Ammon's horn (tissue), 1 donor: ENCODE measurements at places on chromosomes 3 and 15.
A peak's percentile ranks its signal among the peaks of the same experiment; 100 is the strongest.

- DNase-seq, result peak; percentile 21
Measured at GRCh38 chr3:100260081-100260684, 609 bp upstream of the TBC1D23 start.

GRCh38 chr3:57555306-57555705 lies 768 bp upstream of the PDE12 start:
- DNase-seq, result no peak

DNA sequence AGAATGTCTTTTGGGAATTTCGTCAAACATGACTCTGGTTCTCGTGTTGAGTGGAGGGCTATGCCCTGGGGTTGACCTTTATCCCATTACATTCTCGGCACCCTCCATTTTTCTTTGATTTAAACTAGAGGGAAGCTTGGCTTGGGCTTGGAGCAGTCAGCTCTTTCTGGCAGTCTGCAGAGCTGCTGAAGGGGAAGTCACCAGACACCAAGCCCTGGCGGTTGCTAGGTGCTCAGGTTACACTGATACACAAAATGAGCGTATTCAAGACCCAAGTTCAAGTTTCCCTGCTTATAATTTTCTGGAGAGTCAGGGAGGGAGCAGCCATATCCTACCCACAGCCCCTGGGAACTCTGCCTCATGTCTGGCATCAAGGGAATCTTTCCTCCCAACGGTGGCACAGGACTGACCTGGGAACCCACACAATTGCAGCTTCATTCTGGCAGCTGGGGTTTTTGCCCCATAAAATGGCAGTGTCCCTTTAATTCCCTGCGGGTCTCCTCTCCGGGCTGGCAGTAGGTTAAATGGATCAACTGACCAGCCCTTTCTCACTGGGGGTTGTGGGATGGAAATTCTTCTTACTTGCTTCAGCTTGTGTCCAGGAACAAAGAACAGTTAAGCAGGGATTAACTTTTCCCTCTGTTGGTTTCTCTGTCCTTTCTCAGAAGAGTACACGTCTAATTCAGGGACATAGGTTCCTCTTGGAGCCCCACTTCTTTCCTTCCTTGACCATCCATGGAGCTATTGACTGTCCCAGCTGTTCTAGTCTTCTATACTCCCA lies 110.0 kb upstream of the DLG1 start:
- DNase-seq, result no peak

GRCh38 chr3:60301142-60301541 lies 950.1 kb downstream of the FHIT start:
- DNase-seq, result no peak

DNA sequence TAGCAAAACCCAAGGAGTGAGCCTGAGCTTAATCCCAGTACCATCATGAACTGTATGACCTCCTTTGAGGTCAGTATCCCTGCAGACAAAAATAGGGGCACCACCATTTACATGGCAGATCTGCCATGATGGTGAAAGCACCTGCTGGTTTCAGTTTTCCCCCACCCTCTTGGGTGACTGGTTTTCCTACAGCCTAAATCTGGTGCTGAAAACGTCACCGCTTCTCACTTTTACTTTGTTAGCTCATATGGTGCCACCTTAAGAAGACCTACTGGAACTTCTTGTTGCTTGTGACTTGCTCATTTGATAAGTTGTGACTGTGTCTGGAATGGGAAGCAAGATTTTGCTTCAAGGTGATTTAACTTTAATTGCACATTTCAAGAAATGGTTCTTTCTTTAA lies 5.1 kb downstream of the PPP1R2 start:
- DNase-seq, result no peak

DNA sequence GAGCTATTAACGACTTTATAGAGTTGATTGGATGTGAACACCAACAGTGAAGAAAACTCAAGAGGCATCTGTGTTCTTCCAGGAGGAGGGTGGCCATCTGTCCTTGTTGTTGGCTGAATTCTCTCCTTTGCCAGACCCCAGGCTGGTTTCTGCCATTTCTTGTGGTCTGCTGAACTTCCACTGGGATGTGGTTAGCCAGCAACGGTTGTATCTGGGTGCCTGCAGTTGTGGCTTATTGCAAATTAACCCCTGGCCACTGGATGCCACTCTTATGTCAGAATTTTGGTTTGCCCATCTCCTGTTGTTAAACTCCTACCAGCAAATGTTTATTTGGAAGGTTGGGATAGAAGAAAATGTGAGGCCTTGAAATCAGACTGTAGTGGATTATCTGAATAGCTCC lies 163.6 kb upstream of the TBC1D5 start:
- DNase-seq, result no peak

GRCh38 chr15:25623708-25624107 lies 184.9 kb upstream of the UBE3A start:
- DNase-seq, result no peak

- DNase-seq, result no peak
Measured at GRCh38 chr3:40045051-40045450, 235.6 kb downstream of the MYRIP start.

DNA sequence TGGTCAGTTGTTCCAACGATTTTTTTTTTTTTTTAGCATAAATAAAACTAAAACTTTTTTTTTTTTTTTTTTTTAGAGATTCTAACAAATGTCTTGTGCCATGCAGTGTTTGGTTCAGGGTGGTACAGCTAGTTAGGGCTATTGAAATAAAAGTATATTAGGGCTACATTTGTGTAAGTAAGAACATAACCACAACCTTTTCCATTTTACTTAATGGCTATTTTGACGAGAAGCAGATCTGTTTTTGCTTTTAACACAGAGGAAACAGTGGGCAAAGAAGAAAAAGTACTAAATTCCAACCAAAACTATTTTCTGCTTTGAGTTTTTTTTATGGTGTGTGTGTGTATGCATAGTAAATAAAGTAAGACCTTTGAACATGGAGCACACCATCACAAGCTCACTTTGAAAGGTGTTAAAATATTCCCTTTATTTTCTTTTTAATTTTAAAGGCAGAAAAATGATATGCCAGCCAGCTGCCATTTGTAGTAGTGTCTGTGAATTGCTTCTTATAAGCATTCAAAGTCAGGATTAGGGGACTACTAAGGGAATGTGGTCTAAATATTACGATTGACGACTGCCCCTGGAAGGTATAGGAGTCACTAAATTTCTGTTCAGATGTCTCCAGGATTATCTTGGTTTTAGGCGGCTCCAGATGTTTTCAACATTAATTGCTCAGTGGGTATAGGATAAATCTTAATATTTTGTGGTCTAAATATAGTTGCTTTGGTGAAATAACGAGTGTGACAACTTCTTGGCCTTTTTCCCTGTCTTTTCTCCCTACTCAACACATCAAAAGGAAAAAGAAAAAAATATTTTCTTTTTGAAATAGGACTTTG lies 3.1 kb downstream of the RARB start:
- no peak for DNase-seq

DNA sequence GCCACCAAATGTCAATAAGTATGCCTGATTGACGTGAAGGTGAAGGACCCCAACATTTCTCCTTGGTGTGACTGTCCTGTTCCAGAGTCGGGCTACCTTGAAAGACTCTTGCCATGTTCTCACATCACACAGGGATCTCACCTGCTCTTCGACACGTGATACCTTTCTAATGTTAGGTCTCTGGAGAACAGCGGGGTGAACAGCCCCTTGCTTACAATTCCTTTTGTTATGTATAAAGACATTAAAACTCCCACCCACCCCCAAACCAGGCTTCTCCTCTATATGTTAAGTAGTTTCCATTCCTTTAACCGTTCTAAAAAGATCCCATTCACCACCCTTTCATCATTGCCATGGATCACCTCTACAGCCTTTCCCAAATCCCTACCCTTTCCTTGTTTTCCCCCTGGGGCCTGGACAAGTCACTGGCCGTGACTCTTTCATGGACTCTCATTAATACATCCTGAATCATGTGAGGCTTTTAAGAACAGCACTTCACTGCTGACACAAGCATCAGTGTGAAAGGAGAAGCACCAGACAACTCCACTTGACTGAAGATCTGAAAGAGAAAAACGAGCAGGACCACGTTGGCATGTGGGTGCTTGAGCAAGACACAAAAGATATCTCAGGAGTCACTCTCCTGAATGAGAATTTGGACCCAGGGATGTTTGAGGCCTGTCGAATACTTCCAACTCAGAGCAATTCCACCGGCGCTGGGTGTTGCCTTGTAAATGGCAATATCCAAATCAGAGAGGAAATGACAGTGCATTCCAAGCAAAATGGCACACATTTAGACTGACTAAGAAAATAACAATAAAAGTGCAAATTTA lies 115.0 kb downstream of the FOXP1 start:
- no peak for DNase-seq

- no peak for DNase-seq
Measured at GRCh38 chr15:80578206-80578595, 116.9 kb upstream of the ABHD17C start.

DNA sequence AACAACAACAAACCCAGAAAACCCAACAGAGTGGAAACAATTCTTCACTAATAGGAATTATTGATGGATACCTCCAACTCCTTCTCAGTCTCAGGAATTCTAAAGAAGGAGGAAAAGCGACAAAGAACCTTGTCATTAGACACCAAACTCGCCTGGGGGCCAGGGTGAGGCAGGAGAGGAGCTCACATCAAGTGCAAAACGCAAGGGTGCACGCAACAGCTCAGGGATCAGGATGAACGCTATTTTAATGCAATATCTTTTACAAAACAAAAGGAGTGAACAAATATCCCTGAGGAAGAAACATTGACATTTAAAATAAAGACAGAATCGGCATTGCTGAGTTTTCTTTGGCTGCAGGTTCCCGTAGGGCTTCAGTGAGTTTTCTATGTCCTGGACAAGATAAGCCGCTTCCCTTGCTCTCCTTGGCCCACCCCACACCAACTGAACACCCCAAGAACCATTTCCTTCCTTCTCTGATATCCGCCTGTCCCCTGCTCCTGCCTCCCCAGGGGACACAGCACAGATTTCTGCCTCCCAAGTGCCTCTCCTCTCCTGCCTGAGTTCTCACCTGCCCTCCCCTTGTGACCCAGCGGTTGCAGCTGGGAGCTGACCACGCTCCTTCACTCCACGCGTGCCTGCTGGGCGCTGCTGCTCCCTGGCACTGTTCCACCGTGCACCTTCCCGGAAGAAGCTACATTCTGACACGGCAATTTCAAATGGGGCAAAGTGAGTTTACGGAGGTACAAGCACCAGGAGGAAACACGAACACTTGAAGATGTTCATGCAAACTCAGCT lies 63.0 kb downstream of the ATP10A start:
- no peak for DNase-seq

DNA sequence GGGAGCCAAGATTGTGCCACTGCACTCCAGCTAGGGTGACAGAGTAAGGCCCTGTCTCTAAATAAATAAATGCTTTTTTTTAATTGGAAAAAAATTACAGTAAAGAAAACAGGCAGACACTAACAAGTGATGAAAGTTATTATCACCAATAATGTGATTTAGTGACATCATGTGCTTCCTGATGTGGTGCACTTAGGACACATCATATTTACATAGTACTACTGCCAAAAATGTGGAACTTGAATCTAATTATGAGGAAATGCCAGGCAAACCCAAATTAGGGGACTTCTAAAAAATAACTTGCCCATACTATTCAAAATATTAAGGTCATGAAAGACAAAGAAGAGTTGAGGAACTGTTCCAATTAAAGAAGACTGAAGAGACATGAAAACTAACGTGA lies 30.8 kb downstream of the MAP4 start:
- DNase-seq, result no peak

GRCh38 chr3:105806359-105806758 lies 62.5 kb downstream of the CBLB start:
- DNase-seq, result no peak

DNA sequence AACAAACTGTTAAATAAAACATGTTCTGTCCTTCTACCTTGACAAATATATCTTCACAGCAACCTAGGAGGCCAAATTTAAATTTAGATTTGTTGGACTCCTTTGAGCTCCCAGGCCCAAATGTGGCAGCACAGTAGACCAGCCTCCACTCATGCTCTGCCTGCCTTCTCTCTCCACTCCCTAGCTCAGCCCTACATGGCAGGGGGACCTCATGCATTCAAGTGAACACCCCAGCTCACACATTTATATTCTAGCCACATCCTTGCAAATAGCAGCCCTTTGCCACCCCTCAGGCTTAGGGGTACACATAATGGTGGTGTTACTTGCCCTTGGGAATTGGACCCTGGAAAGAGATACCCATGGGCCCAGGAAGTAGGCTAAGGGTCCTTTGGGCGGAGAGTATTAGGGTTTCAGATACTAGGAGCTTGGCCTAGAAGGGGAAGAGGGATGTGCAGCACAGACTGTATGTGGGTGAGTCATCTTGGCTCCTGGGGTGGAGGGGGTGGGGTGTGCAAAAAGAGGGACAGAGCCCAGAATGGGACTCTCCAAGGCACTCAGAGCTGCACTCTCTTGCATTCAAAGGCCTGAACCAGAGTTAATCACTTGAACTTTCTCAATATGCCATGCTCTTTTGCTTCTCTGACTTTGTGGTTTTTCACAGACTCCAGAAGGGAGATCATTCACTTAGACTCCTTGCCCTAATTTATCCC lies 268.4 kb upstream of the ROPN1 start:
- peak; percentile 62 for DNase-seq

GRCh38 chr15:39873978-39874377 lies 46.1 kb downstream of the GPR176 start:
- no peak for DNase-seq

DNA sequence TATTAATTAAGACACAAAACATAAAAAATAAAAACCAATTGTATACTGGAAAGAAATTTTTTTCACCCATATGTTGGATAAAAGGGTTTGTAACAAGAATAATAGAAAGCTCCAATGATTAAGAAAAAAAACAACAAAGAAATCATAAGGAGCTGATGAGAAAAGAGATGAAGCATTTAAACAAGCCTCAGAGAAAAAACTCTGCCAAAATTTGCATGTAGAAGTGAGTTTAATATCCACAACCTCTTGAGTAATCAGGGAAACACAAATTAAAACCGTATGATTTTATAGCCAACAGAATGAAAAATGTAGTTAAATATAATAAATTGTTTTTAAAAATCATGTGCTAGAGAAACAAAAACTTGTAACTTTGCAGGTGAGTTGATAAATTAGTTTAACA lies 192.9 kb downstream of the BCHE start:
- no peak for DNase-seq

DNA sequence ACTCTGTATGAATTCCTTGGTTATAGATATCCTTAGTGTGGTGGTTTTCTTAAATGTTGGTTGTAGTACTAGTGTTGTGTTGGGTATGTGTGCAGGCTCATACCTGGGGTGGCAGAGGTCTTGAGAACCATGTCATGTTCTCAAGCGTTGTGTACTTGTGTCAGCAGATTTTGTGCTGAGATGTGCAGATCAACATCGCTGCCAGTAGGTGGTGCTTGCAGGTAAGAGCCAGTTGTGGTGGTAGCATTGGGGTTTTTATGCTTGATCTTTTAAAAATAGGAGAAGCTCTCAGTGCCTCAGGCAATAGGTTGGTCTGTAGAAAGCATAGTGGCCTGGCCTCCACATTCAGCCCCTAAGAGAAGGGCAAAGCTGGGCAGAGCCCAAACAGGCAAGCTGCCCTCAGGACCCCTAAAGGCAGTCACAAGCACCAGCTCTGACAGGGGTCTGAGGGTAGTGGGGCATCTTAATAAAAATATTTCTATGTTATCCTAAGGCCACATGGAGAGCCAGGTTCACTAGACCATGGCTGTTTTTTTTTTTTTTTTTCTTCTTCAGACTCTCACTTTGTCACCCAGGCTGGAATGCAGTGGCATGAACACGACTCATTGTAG lies 164.0 kb downstream of the IL20RB start:
- DNase-seq, result peak; percentile 57
